Stimulated activated CD4-positive, alpha-beta T cell treated with anti-CD3 and anti-CD28 coated beads, Interleukin-4, amount 100 ng/mL, for 24 hours (primary cell): ENCODE measurements at places on chromosomes 12 and 14.

GRCh38 chr12:17169726-17170471 is 563.9 kb upstream of the LMO3 start:
- DNase-seq, result no peak

DNA sequence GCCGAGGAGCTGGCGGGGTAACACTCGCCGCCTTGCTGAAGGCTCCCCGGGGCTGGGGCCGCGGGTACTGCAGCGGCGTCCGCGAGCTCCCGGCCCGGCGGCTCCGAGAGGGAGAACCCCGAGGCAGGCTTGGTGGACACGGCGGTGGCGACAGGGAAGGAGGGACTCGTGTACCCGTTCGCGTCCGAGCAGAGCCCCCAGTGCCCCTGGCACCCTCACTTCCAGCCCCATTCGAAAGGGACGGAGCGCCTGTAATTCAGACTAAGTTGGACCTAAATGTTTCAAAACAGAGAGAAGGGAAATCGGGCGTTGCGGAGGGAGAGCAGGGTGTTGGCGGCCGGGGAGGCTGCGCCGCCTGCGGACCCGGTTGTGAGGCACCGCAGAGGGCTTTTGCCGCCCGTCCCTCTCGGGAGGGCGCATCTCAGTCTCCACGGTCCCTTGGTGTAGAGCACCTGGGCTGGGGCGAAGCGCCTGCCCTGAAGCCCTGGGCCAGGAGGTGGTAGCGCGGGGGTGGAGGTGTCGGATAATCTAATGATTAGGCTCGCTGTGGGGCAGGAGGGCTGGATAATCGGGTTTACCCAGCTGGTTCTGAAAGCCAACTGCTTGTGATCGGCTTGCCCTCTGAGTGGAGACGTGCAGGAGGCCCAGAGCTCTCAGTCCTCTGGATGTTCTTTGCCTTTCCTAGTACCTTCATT is 771 bp downstream of the DAAM1 start:
- peak; percentile 22 for DNase-seq

- DNase-seq, result no peak
These were observed 2.6 kb downstream of the BMP4 start for GRCh38 chr14:53953828-53954550.

DNA sequence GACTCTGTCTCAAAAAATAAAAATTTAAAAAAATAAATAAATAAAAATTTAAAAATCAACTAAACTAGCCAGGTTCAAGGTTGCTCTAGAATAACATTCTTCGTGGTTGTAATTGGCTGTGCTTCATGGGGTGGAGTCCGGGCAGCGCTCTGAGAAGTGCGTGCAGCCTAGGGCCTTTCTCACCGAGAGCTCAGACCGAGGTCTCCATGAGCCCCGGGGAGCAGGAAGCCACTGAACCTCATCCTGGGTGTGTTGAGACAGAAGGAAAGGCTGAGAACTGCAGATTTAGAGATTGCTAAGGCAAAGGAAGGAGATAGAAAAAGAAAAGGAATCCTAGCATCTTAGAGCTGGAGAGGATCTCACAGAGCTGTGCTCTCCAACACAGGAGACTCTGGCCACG is 14.7 kb downstream of the P2RX4 start:
- peak; percentile 40 for DNase-seq

GRCh38 chr12:110937104-110937641 is 16.8 kb upstream of the MYL2 start:
- DNase-seq, result peak; percentile 58

DNA sequence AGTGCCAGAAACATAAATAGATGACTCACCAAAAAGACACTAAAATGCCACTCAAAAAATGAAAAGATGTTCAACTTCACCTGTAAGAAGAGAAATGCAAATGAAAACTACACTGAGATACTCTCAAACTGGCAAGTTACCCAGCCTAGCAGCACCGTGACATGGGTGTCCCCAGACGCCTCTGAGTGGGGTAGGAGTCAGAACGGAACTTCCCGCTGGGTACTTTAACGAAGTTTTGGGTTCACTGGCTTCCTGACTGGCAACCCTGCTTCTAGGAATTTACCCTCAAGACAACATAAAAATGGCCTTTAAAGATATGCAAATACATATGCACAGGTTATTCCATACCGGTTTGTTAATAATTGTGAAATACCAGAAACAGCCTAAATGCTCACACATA is 52.6 kb downstream of the RIMBP2 start:
- no peak for DNase-seq

DNA sequence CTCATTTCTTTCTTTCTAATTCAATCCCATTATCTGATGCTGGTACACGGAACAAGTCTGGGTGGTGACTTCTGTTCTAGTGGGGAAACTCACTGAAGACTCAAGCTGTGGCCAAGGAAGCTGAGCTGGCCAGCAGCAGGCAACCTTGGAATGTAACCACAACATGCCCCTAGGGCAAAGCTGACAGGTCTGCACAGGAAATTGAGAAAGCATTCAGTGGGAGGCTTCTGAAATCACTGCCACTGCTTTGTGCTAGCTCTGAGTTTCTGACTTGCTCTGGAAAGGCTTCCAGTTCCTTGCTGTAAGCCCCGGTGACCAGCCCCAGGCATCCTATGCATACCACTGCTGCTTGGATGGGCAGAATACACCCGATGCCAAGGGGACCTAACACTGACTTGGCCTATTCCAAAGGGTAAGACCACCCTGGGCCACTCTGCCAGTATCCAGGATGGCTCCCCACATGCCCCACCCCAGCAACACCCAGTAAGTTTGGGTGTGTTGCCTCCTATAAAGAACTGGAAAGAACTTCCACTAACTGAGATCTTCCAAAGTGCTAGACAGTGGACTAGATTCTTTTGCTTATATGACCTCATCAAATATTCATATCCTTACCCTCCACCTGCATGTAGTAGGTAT is 84.5 kb upstream of the CDKN3 start:
- DNase-seq, result no peak

- DNase-seq, result no peak
These were observed 61.9 kb downstream of the SMUG1 start for GRCh38 chr12:54126696-54127537.

DNA sequence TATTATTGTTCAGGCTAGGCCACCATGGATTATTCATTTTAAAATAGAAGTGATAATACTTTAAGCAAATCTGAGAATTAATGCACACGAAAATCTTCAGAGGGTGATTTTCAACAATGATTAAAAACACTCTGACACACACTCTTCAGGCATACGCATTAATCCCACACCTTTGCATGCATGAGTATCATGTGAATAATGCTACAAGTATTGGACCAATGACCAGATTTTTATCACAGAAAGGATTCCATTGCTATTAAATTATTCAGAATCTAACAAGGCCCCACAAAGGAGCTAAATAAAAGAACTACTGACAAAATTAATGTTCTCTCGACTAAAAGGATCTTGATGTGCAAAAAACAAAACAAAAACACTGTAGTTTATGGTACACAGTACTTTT is 11.1 kb downstream of the EPS8 start:
- no peak for DNase-seq

GRCh38 chr14:76203086-76204001 is 51.6 kb downstream of the GPATCH2L start:
- no peak for DNase-seq

DNA sequence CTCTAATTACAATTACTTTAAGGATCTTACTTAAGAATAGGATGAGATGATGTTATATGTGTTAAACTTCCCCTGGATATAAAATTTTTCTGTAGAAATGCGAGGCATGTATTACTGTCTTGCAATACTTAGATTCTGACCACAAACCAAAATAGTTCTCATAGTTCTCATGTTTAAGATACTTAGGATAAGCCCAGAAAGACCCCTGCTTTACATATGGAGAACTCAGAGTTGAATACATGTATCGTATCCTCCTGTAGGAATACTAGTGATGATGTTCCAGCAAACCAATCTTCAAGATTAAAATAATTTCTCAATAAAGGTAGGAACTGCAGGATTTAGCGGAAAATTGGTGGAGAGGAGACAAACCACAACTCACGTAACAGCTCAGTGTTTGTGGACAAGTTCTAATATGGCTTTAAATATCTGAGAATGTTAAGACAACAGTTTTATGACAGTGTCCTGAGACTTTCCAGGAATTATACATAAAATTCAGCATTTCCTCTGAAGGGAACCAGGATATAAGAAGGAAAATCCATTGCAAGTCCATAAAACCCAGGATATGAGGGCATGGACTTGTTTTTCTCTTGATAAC is 114.7 kb upstream of the CRY1 start:
- no peak for DNase-seq
